ENCODE measurements at places on chromosomes 6 and 20.
A peak's percentile ranks its signal among the peaks of the same experiment; 100 is the strongest.

GRCh38 chr20:53937339-53937741, 133.1 kb downstream of the BCAS1 start:
- DNase-seq = no peak

DNA sequence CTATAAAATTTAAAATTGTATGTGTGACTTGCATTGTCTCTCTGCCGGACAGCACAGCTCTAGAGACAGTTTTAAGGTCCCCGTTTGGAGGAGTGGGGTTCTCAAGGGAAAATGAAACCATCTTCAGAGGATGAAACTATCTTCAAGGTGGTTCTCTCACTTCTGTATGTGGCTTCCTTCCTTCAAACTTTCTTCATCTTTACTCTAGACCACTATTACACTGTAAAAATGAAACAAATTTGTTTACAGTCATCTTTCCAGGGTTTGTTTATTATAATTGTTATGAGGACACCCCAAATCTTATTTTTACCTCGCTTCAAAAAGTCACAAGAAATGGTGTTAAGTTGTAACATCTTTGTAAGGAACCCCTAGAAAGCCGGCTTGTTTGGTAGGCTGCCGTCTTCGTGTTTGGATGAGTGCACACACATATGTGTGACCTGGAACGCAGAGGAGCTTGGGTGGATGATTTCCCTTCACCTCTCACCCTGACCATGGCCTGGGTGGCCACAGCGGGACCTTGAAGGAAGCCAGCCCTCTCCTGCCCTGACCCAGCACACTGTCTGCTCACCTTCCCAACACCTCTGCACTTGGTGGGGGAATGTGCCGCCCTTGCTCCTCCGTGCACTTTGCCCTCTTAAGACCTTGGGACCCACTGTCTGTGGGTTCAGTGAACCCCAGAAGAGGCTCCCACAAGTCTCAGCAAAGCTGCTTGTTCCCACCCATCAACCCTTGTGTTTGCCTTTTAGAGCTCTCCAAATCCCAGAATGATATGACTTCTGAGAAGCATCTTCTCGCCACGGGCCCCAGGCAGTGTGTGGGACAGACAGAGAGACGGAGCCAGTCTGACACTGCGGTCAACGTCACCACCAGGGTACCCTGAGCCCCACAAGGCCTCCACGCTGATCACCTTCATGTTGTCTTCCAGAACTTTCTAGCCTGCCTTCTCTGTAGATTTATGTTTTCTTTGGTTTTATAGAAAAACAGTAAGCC, 67.8 kb downstream of the SYTL3 start:
- no peak for DNase-seq

- DNase-seq = peak; percentile 64
These were observed 43.5 kb downstream of the OR2B6 start for GRCh38 chr6:28000351-28001045.

DNA sequence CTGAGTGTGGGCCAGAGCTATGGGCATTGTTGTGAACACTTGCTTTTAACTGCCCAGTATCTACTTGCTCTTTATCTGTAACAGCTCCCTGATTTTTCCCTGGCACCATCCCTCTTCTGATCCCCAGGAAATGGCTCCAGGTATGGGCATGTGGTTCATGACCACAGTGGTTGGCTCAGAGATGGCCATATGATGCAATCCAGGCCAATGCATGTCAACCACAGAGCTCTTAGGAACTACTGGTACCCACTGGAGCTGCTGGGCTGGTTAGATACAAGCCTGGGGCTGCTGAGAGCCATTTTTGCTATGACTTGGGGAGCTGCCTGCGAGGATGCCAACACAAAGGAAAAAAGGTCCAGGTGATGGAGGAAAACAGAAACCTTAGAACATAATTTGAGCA, 55.6 kb downstream of the KCNB1 start:
- DNase-seq = no peak

DNA sequence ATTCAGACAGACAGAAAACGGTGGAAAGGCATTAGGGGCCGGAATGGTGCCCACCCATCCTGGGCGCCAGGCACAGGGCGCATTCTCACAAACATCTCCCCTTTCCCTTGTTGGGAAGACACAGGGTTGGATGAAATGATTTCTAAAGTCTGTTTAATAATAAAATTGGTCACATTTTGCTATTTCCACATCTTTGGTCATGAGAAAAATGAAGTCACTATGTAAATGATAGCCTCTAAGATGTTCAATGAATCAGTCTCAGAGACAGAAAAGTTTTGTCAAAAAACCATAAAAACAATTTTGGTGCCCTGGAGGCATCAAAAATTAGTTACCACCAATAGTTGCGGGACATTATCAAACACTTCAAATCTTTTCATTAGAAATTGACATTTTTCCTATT, 40.7 kb downstream of the PRR18 start:
- no peak for DNase-seq

DNA sequence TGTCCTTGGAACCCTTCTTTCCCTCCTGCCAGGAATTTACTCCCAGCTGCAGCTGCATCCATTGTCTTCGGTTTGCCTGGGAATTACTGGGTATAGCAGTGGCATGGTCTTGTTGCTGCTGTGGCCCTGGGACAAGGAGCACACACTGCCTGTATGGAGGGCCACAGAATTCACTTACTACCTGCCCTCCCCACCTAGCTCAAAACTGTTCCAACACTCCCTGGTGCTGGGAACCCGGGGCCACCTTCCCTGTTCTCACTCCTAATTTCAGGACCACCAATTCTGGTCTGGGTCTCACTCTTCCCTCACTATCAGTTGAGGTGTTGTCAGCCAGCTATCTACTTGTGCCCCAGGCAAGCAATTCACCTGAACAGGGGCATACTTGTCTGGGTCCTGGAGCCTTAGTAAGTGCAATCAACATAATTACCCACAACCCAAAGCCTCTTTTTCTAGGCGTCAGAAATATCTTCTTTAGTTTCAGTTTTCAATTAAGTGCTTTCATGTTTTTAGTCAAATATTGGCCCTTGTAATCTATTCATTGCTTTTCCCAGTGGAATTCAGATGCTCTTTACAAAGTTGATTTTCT, 47.2 kb downstream of the METTL24 start:
- no peak for DNase-seq

- DNase-seq = peak; percentile 36
These were observed 302.3 kb downstream of the TENT5A start for GRCh38 chr6:81450180-81450579.

All from SHP77 (cell line).